ENCODE measurements at places on chromosomes 4 and X.
A peak's percentile ranks its signal among the peaks of the same experiment; 100 is the strongest.

GRCh38 chr4:116520886-116521285, 564.5 kb downstream of the TRAM1L1 start:
- no peak for DNase-seq

- peak; percentile 87 for DNase-seq
These were observed at the start of gene UNC5C for GRCh38 chr4:95548738-95549245. UNC5C (minus strand) TSS chr4:95548973.

DNA sequence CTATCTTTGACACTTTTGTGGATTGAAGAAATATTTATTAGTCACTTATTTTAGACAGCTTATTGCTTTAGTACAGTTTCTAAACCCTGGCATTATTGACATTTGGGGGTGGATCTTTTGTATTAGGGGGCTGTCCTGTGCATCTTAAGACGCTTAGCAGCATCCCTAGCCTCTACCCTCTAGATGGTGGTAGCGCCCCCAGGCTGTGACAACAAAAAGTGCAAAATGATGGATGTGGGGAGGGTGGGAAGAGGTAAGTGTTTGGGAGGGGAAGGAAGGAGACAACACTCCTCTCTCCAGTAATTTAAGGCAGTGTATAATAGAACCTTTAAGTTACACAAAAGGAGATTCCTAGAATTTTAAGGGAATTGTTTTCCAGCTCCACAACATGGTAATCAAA, 1210.6 kb downstream of the C4orf33 start:
- no peak for DNase-seq

DNA sequence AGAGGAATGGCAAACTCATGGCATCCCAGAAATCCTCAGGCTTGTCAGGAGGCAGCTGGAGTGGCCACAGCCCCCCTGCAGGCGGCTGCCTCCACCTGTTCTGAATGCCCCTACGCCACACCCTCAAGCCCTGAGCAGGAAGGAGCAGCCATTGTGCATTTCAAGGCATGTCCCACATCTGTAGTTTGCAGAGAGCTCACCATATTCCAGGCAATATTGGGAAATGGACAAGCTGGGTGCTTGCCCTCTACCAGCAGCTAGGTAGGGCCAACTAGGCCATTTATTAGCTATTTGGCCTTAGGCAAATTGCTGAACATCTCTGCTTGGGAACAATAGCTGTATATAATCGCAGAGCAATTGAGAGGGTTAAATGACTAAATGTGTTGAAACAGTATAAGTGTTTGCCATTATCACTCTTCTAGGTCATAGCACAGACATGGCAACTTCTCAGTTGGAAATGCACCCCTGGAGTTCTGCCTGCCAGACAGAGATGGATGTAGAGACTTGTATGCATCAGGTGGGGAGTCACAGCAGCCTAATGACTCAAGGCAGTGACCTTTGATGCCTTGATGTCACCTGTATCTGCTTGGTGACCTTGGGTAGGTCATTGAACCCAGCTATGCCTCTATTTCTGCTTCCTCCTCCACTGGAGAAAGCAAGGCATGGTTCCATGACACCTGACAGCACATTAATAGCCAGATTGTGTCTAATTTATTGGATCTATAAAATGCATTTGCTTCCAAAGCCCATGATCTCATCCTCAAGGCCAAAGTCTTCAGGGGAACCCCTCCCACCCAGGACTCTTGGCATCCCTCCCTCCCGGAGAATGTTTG, 52.8 kb downstream of the FHDC1 start:
- DNase-seq: no peak

- DNase-seq: no peak
These were observed 44.6 kb upstream of the MAGEC2 start for GRCh38 chrX:142249721-142250120.

GRCh38 chr4:175339100-175339707, 421.0 kb downstream of the ADAM29 start:
- DNase-seq: peak; percentile 19

GRCh38 chr4:138981930-138982390, 33.6 kb upstream of the NOCT start:
- peak; percentile 19 for DNase-seq

- no peak for DNase-seq
These were observed 45.1 kb downstream of the JADE3 start for GRCh38 chrX:46957297-46957696.

DNA sequence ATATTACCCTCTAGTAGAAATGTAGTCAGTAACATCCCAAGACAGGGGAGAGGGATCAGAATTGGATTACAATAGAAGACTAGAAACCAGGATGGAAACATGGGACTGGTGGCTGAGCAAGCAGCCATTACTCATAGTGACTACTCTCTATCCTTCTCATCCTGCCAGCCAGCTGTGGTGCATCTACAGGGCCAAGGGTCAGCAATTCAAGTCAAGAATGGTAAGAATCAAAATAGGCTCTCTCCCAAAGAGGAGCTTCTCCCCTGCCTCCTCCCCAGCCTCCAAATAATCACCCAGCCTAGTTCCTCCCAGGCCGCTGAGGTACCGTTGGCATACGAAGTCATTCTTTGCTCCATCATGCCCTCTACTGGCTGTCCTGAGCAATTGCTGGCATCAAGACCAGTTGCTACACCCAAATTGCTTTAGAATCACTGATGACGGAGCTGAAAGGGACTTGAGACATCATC, 19.4 kb downstream of the AWAT2 start:
- peak; percentile 48 for DNase-seq

DNA sequence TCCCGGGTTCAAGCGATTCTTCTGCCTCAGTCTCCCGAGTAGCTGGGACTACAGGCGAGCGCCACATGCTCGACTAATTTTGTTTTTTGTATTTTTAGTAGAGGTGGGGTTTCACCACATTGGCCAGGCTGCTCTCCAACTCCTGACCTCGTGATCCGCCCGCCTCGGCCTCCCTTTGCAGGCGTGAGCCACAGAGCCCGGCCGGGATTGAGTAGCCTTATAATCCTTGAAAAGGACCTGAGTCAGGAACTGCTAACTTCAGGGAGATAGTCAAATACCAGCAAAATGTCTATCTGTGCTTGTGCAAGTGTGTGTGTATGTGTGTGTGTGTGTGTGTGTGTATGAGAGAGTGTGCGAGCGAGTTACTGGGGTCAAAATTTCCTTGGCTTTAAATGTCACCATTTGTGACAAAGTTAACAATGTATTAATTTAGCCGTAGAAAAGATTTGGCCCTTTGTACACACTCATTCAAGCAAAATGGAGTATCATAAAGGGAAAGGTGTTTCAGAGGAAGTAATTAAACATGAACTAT, 1.8 kb upstream of the KDM6A start:
- peak; percentile 14 for DNase-seq

GRCh38 chr4:17323554-17324385, 188.1 kb downstream of the QDPR start:
- no peak for DNase-seq

DNA sequence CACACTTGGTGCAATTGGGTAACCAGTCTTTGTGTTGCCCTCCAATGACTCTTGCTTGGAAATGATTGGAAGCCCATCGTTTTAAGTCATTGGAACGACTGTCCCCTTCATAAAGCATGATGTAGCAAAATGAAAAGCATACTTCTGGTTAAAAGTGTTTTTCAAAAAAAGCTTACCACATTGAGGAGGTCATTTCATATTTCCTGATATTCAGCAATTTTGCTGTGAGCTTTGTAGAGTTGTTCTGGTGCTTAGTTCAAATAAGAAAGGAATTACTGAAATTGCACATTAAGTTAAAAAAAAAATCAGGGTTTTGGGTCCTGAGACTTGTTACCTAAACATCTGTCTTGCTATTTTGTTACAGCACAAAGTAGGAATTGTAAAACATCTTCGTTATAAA, 51.8 kb downstream of the TBL1X start:
- no peak for DNase-seq

DNA sequence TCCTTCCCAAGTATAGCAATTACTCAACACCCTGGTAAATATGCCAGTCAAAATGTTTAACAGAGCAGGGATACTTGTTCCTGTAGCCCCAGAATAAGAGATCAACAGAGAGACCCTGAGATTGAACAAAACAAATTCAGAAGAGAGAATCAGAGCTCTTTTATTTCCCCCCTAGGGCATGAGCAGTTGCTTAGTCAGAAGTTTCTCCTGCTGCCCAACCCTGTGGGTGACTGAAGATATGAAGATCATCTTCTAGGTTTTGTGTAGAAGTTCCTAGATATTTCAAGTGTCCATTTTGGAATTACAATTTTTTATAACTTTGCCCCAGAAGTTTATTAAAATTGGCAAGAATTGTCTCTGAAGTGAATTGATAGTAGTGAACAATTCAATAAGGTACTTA, 59.1 kb upstream of the RXFP1 start:
- DNase-seq: no peak

GRCh38 chr4:28558895-28559294, 1698.3 kb downstream of the STIM2 start:
- no peak for DNase-seq

DNA sequence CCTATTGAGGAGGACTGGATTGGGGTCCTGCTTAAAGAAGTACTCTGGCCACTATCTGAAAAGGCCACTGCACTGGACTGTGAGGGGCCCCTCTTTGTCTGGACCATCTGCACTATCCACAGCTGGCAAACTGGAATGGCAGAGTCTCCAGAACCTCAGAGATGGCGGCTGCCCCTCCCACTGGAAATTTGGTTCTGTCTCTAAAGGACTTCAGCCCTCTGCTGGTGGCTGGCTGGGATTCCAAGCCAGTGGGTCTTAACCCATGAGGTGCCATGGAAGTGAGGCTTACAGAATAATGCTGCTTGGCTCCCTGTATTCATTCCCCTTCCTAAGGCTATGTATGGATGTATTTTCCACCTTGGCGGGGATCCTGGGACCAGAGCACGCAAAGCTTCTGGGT, 41.6 kb upstream of the CYLC1 start:
- no peak for DNase-seq

DNA sequence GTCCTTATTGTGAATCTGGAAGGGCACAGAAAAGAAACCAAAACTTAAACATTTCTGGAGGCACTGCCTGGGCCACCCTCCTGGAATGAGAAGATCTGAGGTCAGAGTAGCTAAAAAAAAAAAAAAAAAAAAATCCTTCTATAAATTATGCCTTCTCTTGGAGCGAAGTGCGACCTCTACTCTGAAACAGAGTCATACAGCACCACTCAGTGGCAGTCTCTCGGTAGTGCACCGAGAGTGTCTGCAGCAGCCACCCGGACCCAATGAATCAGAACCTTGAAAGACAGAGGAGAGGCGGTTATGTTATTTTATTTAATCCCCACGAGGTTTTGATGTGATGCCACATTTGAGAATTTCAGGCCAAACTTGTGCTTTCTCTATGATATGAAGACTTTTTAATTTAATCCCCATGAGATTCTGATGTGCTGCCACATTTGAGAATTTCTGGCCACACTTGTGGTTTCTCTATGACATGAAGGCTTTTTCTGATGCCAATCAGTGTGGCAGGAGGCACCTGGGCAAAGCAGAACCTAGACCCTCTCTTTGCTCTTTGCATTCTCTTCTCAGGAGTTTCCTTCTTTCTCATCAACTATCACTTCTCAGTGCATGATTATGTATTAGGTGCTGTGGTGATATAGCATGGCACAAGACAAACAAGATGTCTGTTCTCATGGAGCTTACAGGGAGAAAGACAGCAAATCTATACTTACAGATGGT, 5.6 kb upstream of the CT47C1 start:
- peak; percentile 41 for DNase-seq

- DNase-seq: no peak
These were observed 20.1 kb downstream of the HMX1 start for GRCh38 chr4:8851321-8852117.

DNA sequence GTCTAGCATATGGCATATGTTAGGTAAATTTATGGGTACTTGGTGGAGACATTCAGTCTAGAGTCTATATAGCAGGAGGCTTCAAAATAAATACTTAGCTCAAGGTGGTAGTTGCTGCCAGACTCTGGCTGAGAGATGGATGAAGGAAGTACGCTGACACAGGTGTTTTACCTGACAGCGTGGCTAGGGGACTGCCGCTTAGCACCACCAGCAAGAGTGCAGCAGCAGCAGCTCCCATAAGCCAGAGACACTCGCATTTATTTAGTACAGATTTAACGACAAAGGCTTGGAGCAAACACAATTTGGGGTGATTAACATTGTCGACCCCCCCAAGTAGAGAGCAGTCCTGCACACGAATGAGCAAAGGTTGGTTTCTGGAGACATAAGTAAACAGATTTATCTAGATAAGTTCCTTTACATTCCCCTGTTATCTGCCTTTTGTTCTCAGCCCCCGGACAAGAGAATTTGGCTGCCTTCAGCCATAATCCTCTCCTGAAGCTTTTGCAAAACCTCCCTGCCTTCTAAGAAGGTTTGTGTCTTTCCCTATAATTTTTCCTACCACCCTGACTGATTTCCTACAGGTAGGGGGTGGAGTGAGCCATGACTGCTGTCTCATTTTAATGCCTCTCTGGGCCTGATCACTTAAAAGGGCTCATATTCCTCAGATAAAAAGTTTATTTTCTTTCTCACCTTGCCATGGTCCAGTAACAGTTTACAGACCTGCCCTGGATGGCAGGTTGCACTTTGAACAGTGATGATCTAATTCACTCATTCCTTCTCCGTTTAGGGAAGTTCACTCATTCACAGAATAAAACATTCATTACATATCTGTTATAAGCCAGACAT, 64.6 kb downstream of the RHOH start:
- no peak for DNase-seq

- DNase-seq: no peak
These were observed 15.8 kb downstream of the DCTD start for GRCh38 chr4:182901337-182901736.
